ENCODE measurements at places on chromosomes 4 and X. TPM values are rescaled to one million over a fixed set of nuclear protein-coding genes. Genes with fewer than 3 reads are reported as not detected.

The MAD2L1 gene
- total RNA-seq: 28.1 TPM

The PAPSS1 gene
- total RNA-seq: 17.8 TPM

The FGF2 gene
- total RNA-seq: 1.4 TPM

The SMIM9 gene
- 0.50 TPM for total RNA-seq

The SPANXD gene
- not detected for total RNA-seq

The SH3D19 gene
- 11.0 TPM for total RNA-seq

The RIBC1 gene
- total RNA-seq: 0.25 TPM

The GUCY1B1 gene
- 4.9 TPM for total RNA-seq

The MXD4 gene
- 17.0 TPM for total RNA-seq

Measured in liver (tissue), 10 donors.